NCI-H460 (cell line): ENCODE measurements at places on chromosomes 2 and 18. TPM values are rescaled to one million over a fixed set of nuclear protein-coding genes. Genes with fewer than 3 reads are reported as not detected.
A peak's percentile ranks its signal among the peaks of the same experiment; 100 is the strongest.

The PLEKHA3 gene
- total RNA-seq, result 11.7 and 22.6 TPM in 2 replicates

DNA sequence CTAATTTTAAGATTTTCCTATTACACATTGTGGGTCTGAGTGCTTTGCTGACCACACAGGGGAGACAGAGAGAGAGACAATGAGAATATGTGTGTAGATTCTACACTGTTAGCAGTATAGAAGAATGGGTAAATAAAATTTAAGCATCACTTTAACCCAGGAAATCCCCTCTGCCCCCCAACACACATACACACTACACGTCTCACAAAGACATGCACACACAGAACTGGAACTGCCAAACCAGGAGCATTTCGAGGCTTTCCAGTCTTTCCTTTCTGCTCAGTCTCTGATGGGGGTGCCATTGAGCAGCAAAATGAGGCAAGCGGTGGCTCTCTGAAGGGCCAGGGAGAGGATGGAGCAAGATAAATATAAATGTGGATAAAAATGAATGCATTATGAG is 2.5 kb downstream of the MERTK start:
- DNase-seq, result peak; percentile 44

The SP140 gene
- total RNA-seq, result 0.17 and 0.89 TPM in 2 replicates

DNA sequence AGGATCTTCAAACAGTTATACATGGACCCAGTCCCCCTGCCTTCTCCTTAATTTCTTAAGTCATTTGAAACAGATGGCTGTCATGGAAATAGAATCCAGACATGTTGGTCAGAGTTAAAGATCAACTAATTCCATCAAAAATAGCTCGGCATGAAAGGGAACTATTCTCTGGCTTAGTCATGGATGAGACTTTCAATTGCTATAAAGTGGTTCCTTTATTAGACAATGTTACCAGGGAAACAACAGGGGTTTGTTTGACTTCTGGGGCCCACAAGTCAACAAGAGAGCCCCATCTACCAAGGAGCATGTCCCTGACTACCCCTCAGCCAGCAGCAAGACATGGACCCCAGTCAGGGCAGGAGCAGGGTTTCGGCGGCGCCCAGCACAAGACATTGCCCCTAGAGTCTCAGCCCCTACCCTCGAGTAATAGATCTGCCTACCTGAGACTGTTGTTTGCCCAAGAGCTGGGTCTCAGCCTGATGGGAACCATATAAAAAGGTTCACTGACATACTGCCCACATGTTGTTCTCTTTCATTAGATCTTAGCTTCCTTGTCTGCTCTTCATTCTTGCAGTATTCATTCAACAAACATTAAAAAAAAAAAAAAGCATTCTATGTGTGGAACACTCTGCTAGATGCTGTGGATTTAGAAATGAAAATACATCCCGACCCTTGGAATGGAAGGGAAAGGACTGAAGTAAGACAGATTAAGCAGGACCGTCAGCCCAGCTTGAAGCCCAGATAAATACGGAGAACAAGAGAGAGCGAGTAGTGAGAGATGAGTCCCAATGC is 4.6 kb downstream of the TTR start:
- DNase-seq, result no peak

GRCh38 chr2:43481927-43482542 is 113.8 kb downstream of the THADA start:
- DNase-seq, result no peak

The MEP1B gene
- 0.20 TPM in 1 of 2 replicates, not detected in the other for total RNA-seq

DNA sequence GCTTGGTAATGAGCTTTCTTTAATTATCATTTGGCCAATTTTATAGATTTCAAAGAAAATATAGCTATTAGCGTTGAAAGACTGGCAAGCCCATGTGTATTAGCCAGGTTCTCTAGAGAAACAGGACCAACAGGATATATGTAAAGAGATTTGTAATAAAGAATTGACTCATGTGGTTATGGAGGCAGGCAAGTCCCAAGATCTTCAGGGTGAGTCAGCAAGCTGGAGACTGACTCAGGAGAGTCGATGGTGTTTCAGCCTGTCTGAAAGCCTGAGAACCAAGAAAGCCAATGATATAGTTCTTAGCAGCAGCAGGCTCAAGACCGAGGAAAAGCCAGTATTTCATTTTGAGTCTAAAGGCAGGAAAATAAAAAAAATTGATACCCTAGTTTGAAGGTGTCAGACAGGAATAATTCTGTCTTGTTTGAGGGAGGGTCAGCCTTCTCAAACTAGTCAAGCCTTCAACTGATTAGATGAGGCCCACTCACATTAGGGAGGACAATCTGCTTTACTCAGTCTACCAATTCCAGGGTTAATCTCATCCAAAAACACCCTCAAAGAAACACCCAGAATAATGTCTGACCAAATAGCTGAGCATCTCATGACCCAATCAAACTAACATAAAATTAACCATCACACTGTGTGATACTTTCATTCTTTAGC is 78.3 kb upstream of the CRIM1 start:
- DNase-seq, result no peak

- DNase-seq, result no peak
Measured at GRCh38 chr2:227761740-227762476, 16.2 kb downstream of the SCYGR8 start.

The TMBIM1 gene
- total RNA-seq, result 107 and 124 TPM in 2 replicates

The TUBA4B gene
- total RNA-seq, result not detected in 2 replicates
